ENCODE measurements at places on chromosomes 1 and 21.

GRCh38 chr1:165828669-165829329 is 1.4 kb downstream of the UCK2 start:
- DNase-seq = peak; percentile 59

GRCh38 chr21:29610779-29611360 is 312.1 kb downstream of the BACH1 start:
- DNase-seq = no peak

DNA sequence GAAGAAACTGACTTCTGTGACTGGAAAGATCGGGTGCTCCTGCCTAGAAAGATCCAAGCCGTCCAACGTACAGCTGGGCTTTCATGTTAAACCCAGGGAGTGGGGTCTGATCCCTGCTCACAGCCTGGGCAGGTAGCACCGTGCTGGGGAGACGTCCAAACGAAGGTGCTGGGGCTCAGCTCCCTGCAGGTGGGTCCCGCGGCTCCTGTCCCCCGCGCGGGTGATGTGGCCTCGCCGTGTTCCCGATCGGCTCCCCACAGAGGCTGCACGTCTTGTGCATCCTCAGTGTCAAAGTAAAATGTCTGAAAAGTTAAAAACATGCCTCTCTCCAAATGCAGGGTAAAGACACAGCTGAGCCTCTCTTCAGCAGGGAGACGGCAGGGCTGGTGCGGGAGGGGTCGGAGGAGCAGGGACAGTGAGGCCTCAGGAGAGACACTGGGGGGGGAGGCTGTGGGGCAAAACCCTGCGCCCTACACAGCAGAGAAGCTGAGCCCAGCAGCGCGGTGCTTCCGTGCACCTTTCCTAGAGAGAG is 40.1 kb upstream of the COL6A2 start:
- DNase-seq = no peak

DNA sequence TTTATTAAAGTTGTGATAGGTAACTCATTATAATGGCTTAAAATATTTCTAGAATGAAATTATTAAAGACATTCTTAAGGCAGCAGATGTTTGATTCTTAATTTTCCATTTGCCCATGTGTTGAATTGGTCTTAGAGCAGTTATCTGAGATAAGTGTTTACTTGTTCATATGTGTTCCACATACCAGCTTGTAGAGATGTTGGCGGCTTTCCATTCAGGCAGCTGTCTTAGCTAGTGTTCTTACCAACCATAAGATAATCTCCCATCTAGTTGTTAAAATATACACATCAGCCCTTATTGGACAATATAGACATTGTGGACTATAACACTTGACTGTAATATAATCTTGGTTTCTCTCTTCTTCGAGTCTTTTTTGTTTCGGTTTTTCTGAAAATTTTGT is 1372.9 kb upstream of the ADGRL2 start:
- DNase-seq = no peak

DNA sequence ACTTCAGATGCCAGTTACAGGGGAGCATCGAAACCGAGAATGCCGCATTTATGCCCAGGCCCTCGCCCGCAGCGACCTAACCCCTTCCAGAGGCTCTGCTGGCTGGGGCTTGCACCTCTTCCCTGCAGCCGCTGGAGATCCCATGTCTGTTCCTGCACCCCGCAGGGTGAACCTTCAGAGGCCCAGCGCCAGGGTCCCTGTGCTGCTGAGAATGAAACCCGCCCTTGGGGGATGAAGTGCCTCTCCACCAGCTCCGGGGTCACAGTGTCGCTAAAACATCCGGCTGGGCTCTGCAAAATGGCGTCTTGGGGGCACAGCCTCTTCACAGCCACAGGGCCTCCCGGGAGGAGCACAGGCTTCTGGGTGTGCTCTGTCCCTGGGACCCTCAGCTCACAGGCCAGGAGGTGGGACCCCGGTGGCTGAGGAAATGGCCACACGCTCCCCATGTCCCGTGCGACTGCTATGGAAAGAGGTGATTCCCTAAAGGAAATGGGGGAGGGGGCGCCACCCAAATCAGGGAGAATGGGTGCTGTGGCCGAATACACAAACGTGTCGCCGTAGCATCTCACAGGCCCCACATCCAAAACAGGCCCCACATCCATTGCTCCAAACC is 39.9 kb upstream of the TSPEAR start:
- DNase-seq = no peak

- no peak for DNase-seq
Measured at GRCh38 chr1:153628638-153629342, 556 bp downstream of the S100A1 start.

DNA sequence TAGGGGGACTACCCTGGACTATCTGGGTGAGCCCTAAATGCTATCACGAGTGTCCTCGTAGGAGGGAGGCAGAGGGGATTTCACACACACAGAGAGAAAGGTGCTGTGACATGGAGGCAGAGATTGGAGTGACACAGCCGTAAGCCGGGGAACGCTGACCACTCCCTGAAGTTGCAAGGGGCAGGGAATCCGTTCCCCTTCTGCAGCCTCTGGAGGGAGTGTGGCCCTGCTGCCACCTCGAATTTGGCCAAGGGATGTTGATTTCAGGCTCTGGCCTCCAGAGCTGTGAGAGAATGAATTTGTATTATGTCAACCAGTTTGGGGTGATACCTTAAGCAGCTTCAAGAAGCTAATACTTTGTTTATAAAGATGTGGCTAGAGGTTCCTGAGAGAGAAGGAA is 137.7 kb downstream of the ACTL8 start:
- DNase-seq = no peak

- DNase-seq = no peak
Measured at GRCh38 chr1:109040627-109040988, 1.3 kb downstream of the WDR47 start.

DNA sequence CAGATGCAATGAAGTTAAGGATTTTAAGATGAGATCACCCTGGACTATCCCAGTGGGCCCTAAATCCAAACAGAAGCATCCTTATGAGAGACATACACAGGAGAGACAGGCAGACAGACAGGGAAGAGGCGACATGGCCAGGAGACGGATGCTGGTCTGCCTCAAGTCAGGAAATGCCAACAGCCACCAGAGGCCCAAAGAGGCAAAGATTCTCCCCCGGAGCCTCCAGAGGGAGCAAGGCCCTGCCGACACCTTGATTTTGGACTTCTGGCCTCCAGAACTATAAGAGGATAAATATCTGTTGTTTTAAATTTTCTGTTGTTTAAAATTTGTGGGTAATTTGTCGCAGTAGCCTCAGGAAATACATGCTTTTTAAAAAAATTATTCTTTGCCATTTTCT is 116.4 kb downstream of the GLIS1 start:
- no peak for DNase-seq

DNA sequence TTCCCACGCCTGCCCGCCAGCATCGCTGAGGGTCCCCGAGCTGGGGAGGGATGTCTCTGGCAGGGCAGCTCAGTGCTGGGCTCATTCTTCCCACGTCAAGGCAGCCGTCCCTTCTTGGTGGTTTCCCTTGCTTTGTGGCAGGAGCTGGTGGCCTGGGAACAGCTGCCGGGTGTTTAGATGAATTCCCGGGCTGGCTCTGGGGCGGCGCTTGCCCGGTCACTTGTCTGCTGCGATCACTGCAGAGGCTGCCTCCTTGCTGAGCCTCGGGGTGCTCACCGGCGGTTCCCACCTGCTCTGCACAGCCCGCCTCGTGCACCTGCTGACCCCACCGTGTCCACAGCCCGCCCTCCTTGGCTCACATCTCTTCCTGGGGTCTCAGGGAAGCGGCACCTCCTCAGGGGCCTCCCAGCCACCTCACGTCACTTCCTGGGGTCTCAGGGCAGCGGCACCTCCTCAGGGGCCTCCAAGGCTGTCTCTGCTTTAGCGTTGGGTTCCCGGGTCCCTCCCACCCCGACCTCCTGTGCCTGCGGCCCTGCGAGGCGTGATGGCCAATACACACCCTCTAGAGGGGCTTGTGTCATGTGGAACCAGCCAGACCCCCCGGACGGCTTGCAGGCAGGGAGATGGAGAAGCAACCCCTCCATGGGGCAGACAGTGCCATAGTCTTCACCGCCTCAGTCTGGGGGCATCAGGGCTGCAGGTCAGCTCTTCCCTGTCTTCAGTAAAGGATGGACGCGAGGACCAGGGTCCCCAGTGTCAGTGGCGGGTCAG is 13.5 kb downstream of the COL18A1 start:
- no peak for DNase-seq

GRCh38 chr1:248791010-248791409 is 34.7 kb downstream of the SH3BP5L start:
- DNase-seq = no peak

- no peak for DNase-seq
Measured at GRCh38 chr1:201982082-201982622, 296 bp upstream of the RNPEP start.

DNA sequence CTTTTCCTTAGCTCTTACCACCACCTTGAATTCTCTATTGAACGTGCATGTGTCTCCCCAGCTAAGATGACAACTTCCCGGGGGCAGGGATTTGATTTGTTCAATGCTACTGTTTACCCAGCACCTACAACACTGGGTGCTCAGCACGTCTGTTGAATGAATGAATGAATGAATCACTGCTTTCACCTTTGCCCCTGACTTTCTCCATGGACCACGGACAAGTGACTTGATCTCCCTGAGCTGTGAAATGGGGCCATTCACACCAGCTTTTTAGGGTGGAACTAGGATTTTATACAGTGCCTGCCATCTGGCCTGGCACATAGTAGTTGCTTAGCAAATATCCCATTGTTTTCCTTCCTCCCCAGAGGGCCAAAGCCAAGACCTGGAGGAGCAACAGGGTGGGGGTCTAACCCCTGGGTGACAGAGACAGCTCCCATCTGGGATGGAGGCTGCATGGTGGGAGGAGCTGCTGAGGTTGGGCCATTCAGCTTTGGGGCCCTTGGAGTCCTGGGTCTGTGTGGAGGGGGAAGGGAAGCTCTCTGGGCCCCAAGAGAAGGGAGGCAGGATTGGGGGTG is 15.7 kb downstream of the TNFRSF1B start:
- DNase-seq = no peak

DNA sequence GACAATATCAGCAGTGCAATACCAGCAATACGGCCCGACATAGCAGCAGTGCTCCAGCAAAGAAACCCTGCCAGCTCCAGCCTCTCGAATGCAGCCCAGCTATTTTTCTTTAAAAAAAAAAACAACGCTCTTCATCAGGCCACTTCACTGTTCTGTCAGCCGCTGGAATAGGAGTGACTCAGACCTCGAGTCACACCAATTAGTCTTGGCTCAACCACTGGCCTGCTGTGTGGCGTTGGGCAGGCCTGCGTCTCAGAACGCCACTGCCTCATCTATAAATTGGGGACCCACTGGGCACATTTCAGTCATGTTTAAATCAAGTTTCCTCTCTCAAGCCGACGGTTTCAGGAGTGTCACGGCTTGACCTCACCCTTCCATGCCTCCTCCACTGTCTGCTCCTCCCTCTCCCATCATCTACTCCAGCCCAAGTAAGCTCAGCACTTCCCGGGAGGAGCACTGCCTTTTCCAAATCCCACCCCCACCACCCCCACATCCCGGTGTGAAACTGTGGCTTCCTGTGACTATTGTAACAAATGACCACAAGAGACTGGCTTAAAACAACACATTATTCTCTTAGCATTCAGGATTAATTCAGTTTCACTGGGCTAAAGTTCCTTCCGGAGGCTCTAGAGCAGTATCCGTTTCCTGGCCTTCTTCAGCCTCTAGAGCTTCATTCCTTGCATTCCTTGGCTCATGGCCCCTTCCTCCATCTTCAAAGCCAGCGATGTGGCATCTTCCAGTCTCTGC is 71.9 kb upstream of the EFHD2 start:
- DNase-seq = peak; percentile 54

DNA sequence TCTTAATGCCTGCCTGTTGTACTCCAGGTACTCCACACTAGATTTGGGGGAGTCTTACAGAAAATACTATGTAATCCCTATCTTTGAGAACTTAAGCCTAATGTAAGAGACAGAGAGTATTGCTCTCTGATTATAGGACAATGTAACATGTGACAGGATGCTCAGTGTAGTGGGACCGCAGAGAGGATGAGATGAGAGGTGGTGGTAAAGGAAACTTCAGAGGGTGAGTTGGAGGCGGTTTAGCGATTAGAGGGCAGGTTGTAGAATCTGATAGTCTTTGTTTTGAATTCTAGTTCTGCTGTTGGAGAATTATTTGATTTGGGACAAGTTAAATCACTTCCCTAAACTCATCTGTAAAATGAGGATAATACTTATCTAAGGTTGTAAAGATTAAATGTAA is 5.4 kb downstream of the SOAT1 start:
- DNase-seq = no peak

- no peak for DNase-seq
Measured at GRCh38 chr1:213982289-213982671, 5.5 kb upstream of the PROX1 start.

- no peak for DNase-seq
Measured at GRCh38 chr1:112044745-112045144, 55.3 kb upstream of the KCND3 start.

DNA sequence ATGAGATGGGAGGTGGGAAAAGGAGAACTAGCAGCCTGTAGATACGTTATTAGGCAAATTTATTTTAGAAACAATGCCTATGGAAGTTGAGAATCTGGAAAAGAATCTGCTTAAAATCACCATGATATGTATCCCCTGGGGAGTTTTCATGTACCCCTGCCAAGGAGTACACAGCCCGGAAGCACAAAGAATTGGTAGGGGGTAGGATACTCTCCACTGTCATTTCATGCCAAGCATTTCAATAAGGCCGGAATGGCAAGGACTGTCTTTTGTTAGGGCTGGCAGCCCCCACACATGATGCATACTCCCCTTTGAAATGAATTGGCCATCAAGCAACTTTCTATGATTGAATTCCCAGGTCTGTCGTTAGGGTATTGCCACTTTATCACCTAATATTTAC is 111.5 kb upstream of the APP start:
- no peak for DNase-seq

GRCh38 chr1:37244083-37244480 is 209.8 kb upstream of the GRIK3 start:
- DNase-seq = no peak

DNA sequence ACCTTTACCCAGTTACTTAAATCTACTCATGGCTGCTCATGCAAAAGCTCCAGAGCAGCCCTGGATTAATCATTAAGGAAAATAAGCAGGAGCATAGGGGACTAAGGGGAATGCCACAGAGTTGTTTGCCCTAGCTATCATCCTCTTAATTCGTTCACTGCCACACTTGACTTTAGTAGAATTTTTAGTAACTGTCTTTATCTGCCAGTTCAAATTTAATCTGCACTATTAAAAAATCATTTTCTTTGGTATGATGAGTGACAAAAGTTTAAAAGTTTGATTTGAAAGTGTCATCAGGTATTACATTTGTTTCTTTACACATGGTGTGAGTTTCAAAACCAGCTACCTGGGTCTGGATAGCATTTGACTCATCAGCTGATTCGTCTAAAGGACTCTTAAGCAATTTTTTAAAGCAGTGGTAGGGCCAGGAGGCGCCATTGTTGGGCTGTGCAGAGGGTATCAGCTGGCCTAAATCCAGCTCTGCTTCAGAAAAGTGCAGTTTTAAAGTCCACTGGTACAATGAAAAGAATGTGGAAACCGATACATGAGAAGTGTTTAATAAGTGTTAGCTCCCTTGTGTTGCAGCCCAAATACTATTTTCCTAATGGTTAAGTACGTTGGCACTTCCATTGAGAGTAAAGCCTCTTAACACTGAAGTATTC is 69.9 kb upstream of the DR1 start:
- DNase-seq = peak; percentile 43

GRCh38 chr1:9399510-9400424 is 107.1 kb downstream of the SPSB1 start:
- DNase-seq = no peak

GRCh38 chr1:27725374-27726172 is at the start of gene FAM76A:
Gene FAM76A, plus strand, starts transcription at chr1:27725961. Its CDS starts 120 bp downstream, at chr1:27726081.
- peak; percentile 90 for DNase-seq

GRCh38 chr1:90729504-90730242 is 12.6 kb upstream of the BARHL2 start:
- DNase-seq = no peak

All from kidney epithelial cell (primary cell).